Naive thymus-derived CD8-positive, alpha-beta T cell (primary cell): ENCODE measurements at places on chromosomes 1 and 21. TPM values are rescaled to one million over a fixed set of nuclear protein-coding genes. Genes with fewer than 3 reads are reported as not detected.

- no peak for DNase-seq
Measured at GRCh38 chr1:61746813-61747212, 4.5 kb downstream of the PATJ start.

GRCh38 chr1:160774886-160775719 is 20.9 kb upstream of the LY9 start:
- no peak for DNase-seq

- no peak for DNase-seq
Measured at GRCh38 chr1:234875953-234876855, 252.4 kb downstream of the TOMM20 start.

LMOD1 gene
- not detected for total RNA-seq

PLD5 gene
- not detected for total RNA-seq
